ENCODE measurements at places on chromosomes 16 and 17.

DNA sequence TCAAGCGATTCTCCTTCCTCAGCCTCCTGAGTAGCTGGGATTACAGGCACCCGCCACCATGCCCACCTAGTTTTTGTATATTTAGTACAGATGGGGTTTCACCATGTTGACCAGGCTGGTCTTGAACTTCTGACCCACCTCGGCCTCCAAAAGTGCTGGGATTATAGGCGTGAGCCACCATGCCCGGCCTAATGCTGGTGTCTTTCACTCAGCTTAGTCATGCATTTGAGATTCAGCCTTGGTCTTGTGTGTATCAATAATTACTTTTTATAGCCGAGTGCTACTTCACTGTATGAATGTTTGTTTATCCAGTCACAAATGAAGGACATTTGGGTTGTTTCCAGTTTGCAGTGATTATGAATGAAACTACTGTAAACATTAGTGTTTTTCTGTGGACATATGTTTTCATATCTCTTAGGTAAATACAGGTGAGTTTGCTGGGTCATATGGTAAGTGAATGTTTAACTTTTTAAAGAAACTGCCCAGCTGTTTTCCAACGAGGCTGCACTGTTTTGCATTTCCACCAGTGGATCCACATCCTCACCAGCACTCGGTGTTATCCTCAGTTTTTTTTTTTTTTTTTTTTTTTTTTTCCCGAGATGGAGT lies 11.0 kb upstream of the PLCG2 start:
- no peaks in the 10 kb centered on the region for H3K27me3 ChIP-seq
- no peaks in the 10 kb centered on the region for H3K36me3 ChIP-seq
- no peak overlapping the region for H3K4me3 ChIP-seq
- no peak for DNase-seq
- H3K27ac ChIP-seq: peak overlapping the region; percentile 40

DNA sequence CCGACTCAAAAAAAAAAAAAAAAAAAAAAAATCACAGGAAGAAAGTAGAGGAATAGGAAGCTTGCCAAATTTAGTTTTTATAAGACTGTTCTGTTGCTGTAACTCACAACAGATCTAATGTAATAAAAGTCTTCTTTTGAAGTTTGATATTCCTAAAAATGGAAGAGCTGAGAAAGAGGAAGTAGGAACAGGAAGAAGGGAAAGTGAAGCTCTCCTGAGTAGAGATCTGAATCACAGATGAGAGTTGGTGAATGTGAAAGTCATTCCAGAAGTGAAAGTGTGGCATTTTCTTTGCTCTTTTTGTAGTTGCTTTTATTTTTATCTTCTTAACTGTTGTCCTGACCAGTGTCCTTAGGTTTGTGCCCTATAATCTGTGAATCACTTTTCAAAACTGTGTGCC lies 2.1 kb downstream of the NMT1 start:
- DNase-seq: no peak
- H3K27ac ChIP-seq: no peak overlapping the region
- no peaks in the 10 kb centered on the region for H3K36me3 ChIP-seq
- H3K27me3 ChIP-seq: no peaks in the 10 kb centered on the region
- peaks cover 16% of the 10 kb centered on the region for H3K4me1 ChIP-seq

GRCh38 chr16:22933173-22933572 lies 119.2 kb downstream of the HS3ST2 start:
- no peaks in the 10 kb centered on the region for H3K4me1 ChIP-seq
- no peaks in the 10 kb centered on the region for H3K36me3 ChIP-seq
- no peak for DNase-seq
- peaks cover 4% of the 10 kb centered on the region for H3K27me3 ChIP-seq
- no peak overlapping the region for H3K4me3 ChIP-seq
- no peak overlapping the region for H3K27ac ChIP-seq

DNA sequence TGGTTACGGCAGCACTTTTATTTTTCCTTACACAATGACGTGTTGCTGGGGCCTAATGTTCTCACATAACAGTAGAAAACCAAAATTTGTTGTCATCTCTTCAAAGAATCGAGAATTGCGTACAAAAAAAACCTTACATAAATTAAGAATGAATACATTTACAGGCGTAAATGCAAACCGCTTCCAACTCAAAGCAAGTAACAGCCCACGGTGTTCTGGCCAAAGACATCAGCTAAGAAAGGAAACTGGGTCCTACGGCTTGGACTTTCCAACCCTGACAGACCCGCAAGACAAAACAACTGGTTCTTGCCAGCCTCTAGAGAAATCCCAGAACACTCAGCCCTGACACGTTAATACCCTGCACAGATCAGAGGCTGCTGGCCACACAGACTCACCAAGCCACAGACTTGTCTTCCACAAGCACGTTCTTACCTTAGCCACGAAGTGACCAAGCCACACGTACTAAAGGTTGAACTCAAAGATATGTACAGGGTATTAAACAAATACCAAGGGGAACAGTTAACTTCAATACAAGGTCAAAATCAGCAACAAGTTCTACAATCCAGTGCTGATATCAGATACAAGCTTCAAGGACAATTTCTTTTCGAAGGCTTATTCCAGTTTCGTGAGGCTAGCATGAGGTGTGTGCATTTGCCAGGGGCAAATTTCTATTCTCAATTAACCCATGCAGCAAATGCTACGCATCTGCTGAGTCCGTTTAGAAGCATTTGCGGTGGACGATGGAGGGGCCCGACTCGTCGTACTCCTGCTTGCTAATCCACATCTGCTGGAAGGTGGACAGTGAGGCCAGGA lies 2.4 kb downstream of the ACTG1 start:
- no peaks in the 10 kb centered on the region for H3K27me3 ChIP-seq
- peak overlapping the region; percentile 81 for H3K4me3 ChIP-seq
- peak; percentile 21 for DNase-seq
- H3K36me3 ChIP-seq: peaks cover 21% of the 10 kb centered on the region
- H3K27ac ChIP-seq: peak overlapping the region; percentile 84

DNA sequence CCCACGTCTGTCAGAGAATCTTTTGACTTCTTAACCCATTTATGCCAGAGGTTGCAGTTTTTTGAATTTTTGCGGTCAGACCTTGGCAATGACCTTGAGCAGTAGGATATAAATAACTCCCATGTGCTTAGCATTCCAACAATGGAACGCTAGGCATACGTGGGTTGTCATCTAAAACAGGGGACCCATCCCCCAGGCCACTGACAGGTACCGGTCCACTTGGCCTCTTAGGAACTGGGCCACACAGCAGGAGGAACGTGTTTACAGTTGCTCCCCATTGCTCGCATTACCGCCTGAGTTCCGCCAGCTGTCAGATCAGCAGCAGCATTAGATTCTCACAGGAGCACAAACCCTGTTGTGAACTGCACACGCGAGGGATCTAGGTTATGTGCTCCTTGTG lies 76.8 kb upstream of the LGALS9 start:
- no peak for DNase-seq
- H3K27me3 ChIP-seq: no peaks in the 10 kb centered on the region
- no peak overlapping the region for H3K4me3 ChIP-seq
- H3K4me1 ChIP-seq: peaks cover 59% of the 10 kb centered on the region
- H3K27ac ChIP-seq: peak overlapping the region; percentile 1
- H3K36me3 ChIP-seq: no peaks in the 10 kb centered on the region

DNA sequence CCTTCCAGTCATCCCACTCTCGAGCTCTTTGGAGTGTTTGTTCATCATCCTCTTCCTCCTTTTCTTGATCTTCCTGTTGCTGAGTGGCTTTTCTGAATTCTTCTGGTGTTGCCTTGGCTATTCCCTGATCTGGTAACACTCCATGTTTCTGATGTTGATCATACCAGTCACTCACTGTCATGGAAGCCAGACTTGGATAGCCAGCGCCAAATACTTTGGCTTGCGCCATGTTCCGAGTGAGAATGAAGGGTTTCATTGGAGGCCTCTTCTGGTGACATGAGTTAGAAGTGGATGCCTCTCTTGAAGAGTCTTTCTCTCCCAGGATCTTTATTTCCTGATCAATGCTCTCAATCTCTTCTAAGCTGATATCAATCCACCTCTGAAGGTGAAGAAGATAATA lies 31.2 kb downstream of the TEX14 start:
- H3K27me3 ChIP-seq: no peaks in the 10 kb centered on the region
- no peak for DNase-seq
- no peaks in the 10 kb centered on the region for H3K36me3 ChIP-seq
- H3K4me1 ChIP-seq: no peaks in the 10 kb centered on the region

GRCh38 chr16:74034862-74035261 lies 261.8 kb upstream of the PSMD7 start:
- H3K36me3 ChIP-seq: no peaks in the 10 kb centered on the region
- H3K4me3 ChIP-seq: no peak overlapping the region
- no peak for DNase-seq
- no peak overlapping the region for H3K27ac ChIP-seq

DNA sequence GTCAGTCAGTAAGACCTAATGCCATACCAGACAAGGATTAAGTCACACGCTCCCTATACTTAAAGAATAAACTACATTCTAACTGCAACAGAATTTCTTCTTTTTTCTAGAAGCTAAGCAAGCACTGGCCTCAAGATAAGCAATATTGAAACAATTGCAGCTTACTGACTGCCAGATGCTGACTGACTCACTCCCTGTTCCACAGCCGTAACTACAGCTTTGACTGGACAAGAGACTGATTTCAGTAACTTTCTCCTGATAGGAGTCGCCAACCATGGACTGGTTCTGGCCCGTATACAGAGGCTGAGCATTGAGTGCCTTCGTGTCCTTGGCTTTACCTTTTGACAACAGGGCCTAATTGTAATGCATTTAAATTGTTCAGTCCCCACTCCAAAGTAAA lies 67.9 kb downstream of the TRIM37 start:
- no peak overlapping the region for H3K4me3 ChIP-seq
- DNase-seq: no peak
- no peaks in the 10 kb centered on the region for H3K36me3 ChIP-seq
- H3K4me1 ChIP-seq: no peaks in the 10 kb centered on the region
- H3K27me3 ChIP-seq: no peaks in the 10 kb centered on the region

GRCh38 chr17:38690386-38690785 lies 14.7 kb upstream of the MLLT6 start:
- H3K27ac ChIP-seq: no peak overlapping the region
- H3K4me3 ChIP-seq: no peak overlapping the region
- no peaks in the 10 kb centered on the region for H3K36me3 ChIP-seq
- no peaks in the 10 kb centered on the region for H3K4me1 ChIP-seq
- no peak for DNase-seq
- H3K27me3 ChIP-seq: no peaks in the 10 kb centered on the region

GRCh38 chr17:29293890-29294579 lies at the start of gene NUFIP2:
NUFIP2 (minus strand) TSS chr17:29294148; CDS start chr17:29294059, 89 bp downstream.
- DNase-seq: peak; percentile 99
- H3K36me3 ChIP-seq: no peaks in the 10 kb centered on the region
- H3K27ac ChIP-seq: peak within 1 kb of the TSS; percentile 97
- no peaks in the 10 kb centered on the region for H3K27me3 ChIP-seq

DNA sequence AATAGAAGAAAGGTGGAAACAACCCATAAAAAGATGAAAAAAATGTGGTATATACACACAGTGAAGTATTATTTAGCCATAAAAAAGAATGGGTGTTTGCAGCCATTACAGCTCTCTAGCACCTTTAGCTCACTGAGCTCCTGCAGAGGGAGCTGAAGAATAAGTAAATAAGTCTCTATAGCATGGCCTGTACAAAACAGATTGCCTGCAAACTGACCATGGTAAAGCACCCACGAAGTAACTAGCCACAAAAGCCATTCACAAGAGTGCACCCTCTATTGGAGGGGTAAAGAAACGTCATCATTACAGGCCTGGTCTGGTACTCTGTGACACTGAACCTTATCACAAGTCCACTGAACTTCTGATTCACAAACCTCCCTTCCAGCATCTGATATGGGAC lies 76.3 kb downstream of the USP32 start:
- H3K4me3 ChIP-seq: no peak overlapping the region
- H3K27ac ChIP-seq: no peak overlapping the region
- DNase-seq: no peak
- H3K36me3 ChIP-seq: no peaks in the 10 kb centered on the region
- H3K27me3 ChIP-seq: no peaks in the 10 kb centered on the region

- no peak for DNase-seq
- no peaks in the 10 kb centered on the region for H3K27me3 ChIP-seq
- H3K4me3 ChIP-seq: no peak overlapping the region
- no peaks in the 10 kb centered on the region for H3K36me3 ChIP-seq
- H3K27ac ChIP-seq: no peak overlapping the region
These were observed 76.9 kb upstream of the PSMD7 start for GRCh38 chr16:74219706-74220105.

DNA sequence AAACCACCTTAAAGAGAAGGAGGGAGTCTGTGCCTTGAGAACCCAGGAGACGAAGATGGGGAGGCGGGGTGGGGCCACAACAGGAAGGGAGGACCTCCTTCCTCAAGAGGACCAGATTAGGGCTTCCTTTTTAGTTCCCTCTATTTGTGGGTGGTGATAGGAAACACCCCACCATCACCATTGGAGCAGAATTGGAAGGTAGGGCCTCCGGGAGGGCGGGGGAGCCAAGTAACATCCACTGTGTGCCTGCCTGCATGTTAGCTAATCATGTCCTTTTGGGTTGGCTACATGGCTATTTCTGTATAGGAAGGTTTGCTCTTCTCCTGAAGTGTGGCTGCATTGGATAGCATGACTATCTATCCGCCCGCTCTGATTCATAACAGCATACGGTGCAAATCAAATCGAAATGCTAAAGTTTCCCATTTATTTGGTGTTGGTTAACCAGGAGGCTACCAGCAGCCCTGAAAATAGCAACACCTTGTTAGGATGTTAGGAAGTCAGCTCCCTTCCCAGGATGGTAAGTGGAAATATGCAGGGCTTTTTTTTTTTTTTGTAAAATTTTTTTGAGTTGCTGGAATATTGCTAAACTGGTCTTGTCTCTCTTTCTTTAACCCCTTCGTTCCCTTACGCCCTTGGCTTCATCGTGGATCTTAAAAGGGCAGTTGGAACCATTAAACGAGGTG lies 4.2 kb downstream of the SYT17 start:
- no peaks in the 10 kb centered on the region for H3K36me3 ChIP-seq
- no peak overlapping the region for H3K27ac ChIP-seq
- H3K27me3 ChIP-seq: no peaks in the 10 kb centered on the region

DNA sequence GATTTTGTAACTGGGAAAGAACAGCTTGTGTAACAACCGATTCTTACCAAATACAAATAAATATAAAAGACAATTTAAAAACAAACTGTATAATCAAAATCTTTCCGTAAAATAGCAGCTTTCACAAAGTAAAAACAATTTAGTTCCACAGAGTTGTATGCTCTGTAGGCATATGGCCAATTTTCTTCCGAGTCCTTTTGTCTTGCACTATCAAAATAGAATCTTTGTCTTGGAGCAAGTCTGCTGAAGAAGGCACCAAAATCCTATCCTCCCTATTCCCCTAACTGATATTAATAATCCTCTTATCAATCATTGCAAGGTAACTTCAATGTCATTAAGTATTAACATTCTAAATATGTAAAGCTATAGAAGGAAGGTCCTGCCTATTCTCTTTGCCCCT lies 7.6 kb downstream of the THUMPD1 start:
- H3K4me3 ChIP-seq: no peak overlapping the region
- no peaks in the 10 kb centered on the region for H3K27me3 ChIP-seq
- H3K4me1 ChIP-seq: no peaks in the 10 kb centered on the region
- DNase-seq: no peak

DNA sequence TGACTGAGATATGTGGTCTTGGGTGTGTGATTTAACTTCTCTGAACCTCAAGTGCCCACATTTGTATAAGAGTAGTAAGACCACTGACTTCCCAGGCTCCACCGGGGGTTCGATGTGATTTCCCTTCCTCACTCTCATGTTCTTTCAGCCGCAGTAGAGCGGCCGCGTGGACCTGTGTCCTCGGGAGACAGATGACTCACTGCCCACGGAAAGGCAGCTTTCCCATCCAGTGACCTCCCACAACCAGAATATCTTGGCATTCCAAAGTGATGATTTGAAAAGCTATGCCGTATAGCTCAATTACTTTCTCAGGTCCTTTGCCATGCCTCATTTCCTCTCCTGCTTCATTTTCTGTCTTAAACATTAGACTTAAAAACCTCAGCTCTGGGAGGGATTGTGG lies 73.6 kb downstream of the IL21R start:
- peaks cover 90% of the 10 kb centered on the region for H3K36me3 ChIP-seq
- H3K4me3 ChIP-seq: no peak overlapping the region
- DNase-seq: no peak
- H3K27ac ChIP-seq: no peak overlapping the region
- no peaks in the 10 kb centered on the region for H3K4me1 ChIP-seq

All from pancreas (tissue), 10 donors.